ENCODE measurements at places on chromosomes 12 and 14.

DNA sequence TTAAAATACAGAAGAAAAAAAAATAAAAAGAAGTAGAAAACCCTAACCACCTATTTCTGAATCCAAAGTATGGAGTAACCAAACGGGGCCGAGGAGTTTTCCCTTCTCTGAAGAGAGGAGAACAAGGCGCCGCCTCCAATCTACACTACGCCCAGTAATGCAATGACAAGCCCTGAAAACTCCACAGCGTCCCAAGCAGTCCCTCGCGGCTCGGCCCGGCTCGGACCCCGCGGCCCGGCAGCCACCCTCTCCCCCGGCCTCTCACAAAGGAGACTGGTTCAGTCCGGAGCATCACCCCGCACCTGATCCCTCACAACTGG, 371 bp downstream of the CHD8 start:
- DNase-seq = no peak

GRCh38 chr14:75176142-75176820, at the start of gene TMED10:
TMED10 (minus strand) TSS chr14:75176612; CDS start chr14:75176579, 33 bp downstream.
- DNase-seq = peak; percentile 94

GRCh38 chr12:117567644-117568216, 206.3 kb upstream of the NOS1 start:
- DNase-seq = no peak

DNA sequence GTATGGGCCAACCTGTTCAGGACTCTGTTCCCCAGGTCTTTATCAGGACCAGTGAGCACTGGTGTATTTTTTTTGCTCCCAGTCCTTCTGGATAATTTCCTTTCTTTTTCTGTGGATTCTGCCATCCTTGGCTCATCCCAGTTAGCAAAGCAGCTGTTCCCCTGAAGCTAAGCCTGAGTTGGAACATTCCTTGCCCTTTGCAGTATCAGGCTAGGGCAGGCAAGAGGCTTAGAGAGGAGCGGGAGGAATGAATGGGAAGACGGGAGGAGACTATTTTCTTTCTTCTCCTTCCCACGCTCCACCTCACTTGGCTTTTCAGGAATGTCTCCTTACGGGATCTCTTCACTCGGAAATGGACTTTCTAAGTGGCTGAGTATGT, 29.2 kb downstream of the ERG28 start:
- DNase-seq = no peak

- DNase-seq = no peak
Measured at GRCh38 chr12:70885956-70886355, 34.6 kb downstream of the PTPRR start.

- DNase-seq = no peak
Measured at GRCh38 chr14:36522972-36523715, 3.1 kb upstream of the NKX2-1 start.

Measured in activated CD4-positive, alpha-beta T cell treated with anti-CD3 and anti-CD28 coated beads for 48 hours (primary cell).